Fibroblast of skin of abdomen (primary cell): ENCODE measurements at places on chromosomes 2 and 18.
A peak's percentile ranks its signal among the peaks of the same experiment; 100 is the strongest.

GRCh38 chr2:96502891-96503636 lies 2.1 kb downstream of the NEURL3 start:
- no peak for DNase-seq

GRCh38 chr2:44197816-44198215 lies 29.1 kb downstream of the PPM1B start:
- no peak for DNase-seq

DNA sequence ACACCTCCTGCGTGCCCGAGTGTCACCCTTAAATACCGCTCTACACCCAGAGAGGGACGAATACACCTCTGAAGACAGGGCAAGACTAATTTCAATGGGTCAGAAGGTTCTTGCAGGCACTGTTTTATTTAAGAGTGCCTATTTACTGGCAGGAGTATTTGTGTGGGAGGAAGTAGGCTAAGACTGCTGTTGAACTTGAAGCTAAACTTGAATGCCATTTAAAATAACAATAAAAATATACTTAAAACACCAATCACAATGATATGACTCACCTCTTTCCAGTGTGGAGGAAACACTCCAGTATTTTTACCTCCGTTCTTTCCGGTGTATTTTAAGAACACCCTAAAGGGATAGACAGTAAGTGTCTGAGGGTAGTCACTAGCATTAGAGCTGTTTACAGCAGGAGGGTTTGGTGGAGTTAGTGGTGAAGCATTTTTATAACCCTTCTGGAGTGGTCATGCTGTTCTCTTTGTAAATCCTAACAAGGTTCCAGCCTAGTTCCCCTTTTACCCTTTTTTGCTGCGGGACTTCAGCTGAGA lies 9.6 kb upstream of the HOXD1 start:
- DNase-seq: no peak

GRCh38 chr18:677951-678381 lies 20.5 kb downstream of the TYMS start:
- no peak for DNase-seq

GRCh38 chr2:230256733-230257332 lies 31.3 kb downstream of the SP140 start:
- no peak for DNase-seq

DNA sequence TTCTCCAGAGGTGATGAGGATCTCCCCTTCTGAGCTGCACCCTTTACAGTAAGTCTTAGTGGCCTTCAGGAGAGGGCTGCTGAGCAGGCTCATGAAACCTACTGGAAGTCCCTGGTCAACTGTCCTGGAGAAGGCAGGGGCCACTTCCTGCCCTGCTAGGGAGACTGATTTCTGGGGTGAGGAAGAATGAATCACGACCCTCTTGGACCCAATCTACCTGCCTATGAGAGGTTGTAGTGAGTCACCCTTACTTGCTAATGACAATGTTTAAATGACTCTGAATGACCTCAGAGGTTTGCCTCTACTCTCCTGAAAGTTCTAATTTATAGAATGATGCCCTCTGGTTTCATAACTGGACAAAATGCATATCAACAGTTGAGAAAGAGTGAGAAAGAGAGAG lies 79.4 kb upstream of the FAM136A start:
- no peak for DNase-seq

GRCh38 chr2:219851801-219852481 lies 224.5 kb downstream of the SLC4A3 start:
- DNase-seq: peak; percentile 17

DNA sequence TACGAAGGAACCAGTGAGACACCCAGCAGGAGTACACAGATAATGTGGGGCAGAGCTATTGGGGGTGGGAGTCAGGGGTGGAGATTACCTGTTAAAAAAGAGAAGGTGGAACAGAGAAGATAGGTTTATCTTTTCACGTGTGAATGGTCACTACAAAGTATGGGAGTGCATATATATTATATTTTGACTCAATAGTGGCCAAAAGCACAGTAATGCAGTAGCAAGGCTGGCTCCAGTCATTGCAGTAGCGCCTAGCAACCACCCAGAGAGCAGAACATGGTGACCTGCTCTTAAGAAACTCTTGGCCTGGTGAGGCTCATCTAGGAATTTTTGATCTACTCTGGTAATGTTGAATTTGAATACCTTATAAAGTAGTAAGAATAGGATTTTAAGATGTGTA lies 1.0 kb downstream of the IMPACT start:
- peak; percentile 2 for DNase-seq

- no peak for DNase-seq
These were observed 135.5 kb downstream of the SPOPL start for GRCh38 chr2:138637061-138637460.

DNA sequence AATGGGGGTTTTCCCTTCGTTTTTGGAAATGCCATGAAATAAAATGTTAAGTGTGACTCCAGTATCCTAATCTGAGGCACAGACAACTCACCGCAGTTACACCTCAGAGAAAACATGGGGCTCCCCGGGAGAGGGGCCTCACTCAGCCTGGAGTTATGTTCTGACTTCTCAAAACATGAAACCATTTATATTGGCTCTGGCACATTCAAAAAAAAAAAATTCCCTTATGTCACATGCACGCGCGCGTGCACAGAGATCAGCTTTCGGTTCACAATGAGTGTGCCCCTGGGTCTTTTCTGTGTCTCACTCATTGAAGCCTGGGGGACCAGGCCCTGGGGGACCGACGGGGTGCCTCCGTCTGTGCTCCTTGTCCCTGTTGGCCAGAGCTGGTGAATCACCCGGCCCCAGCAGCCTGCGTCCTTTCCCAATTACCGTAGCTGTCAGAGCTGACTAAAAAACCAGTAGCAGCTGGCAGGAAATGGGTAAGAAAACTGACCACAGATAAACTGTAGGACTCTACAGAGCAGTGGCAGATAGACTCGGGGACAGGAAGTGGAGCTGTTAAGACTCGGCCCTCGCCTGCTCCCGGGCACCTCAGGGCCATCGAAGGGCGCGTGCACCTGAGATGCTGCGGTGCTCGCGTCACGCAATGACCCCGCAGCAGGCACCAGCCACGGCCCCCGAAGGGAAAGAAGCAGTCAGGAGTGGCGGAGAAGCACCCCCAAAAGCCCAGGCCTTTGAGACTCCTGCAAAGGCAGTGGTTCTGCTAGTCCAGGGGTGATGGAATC lies 138.3 kb upstream of the ID2 start:
- DNase-seq: peak; percentile 77

GRCh38 chr18:34627137-34627920 lies 82.8 kb upstream of the DTNA start:
- DNase-seq: no peak

GRCh38 chr2:120642646-120643045 lies 93.0 kb upstream of the GLI2 start:
- no peak for DNase-seq

DNA sequence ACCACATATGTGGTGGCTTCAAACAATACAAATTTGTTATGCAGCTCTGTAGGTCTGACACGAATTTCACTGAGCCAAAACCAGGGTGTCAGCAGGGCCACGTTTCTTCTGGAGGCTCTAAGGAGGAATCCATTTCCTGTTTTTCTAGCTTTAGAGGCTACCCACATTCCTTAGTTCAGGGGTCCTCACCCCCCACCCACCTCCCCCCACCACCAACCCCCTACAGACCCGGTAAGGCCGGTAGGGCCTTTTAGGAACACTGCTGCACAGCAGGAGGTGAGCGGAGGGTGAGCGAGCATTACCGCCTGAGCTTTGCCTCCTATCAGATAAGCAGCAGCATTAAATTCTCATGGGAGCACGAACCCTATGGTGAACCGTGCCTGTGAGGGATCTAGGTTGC lies 10.6 kb upstream of the SLC39A10 start:
- no peak for DNase-seq

GRCh38 chr2:105674859-105675541 lies 69.7 kb upstream of the NCK2 start:
- DNase-seq: no peak

- DNase-seq: peak; percentile 14
These were observed 5.8 kb upstream of the DGUOK start for GRCh38 chr2:73920577-73921545.

GRCh38 chr2:168723275-168723899 lies 79.0 kb upstream of the NOSTRIN start:
- no peak for DNase-seq

DNA sequence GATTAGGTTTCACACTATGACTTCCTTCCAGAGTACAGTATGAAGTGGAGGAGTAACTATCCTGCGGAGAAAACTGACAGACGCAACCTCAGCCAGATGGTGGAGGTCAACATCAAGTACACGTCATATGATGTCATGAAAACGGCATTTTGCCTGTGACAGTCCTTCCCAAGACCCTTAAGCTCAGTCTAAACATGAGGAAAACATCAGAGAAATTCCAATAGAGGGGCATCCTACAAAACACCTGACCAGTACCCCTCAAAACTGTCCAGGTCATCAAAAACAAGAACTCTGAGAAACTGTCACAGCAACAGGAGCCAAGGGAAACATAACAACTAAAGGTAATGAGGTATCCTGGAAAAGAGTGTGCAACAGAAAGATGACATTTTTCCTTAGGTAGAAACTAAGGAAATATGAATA lies 1.7 kb downstream of the RNU4ATAC start:
- DNase-seq: peak; percentile 67

- DNase-seq: no peak
These were observed 20.6 kb downstream of the MPPE1 start for GRCh38 chr18:11887328-11888128.

DNA sequence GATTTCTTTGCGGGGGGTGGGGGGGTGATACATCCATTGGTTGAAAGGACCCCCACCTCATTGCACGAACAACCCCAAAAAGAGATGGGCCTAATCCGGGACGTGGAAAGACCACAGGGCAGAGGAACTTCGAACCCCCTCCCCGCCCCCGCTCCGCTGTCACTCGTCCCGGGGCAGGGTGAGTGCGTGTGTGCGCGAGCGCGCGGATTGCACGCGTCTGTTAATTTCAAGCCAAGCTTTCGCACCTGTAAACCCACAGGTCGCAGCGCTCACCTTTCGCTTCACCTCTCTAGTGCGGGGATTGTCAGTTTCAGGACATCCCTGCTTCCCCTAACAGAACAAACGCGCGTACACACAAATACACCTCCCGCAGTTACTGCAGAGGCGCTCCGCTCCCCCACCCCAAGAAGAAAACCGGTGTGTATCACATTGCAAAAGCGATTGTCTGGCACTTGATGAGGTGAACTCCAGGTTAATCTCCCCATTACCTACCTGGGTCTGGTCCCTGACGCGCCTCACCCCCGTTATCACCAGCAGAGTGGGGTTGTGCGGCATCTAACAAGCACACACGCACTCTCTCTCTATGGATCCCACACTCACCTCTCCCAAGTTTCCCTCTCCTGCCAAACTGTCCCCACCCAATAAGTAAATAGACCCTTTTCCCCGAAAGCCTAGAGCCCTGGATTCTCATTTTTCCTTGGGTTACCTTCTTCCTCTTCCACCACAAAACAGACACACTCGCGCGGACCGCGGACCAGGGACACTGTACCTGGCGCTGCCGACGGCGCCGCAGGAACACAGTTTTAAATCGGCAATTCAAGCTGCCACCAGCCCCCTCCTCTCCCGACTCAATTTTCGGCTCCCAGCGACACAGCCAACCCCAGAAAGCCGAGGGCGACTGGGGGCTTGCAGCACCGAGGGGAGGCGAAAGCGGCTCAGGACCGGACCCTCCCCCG lies 1.0 kb downstream of the CYP26B1 start:
- no peak for DNase-seq

DNA sequence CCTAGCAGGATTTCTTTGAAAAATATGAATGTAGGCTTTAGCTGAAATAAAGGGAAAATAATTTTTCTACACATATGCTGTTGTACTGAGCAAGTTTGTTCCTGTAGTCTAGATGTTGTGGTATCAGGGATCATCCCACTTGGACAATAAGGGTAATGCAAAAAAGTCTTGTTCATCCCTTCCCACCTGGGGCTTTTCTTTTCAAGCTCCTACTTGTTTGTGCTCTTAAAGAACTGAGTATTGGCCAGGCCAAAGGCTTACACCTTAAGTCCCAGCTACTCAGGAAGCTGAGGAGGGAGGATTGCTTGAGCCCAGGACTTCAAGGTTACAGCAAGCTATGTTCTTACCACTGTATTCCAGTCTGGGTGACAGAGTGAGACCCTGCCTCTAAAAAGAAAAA lies 35.5 kb downstream of the ZC3H6 start:
- no peak for DNase-seq

GRCh38 chr18:79801217-79801616 lies 3.5 kb downstream of the KCNG2 start:
- DNase-seq: no peak
